Glutamatergic neuron (in vitro differentiated cells): ENCODE measurements at places on chromosomes 5 and 9. TPM values are rescaled to one million over a fixed set of nuclear protein-coding genes. Genes with fewer than 3 reads are reported as not detected.

Gene MARCHF11
- total RNA-seq = 1.5 TPM

GRCh38 chr5:135230251-135230925 lies 168.6 kb downstream of the MACROH2A1 start:
- no peak for DNase-seq
- peaks cover 2% of the 10 kb centered on the region for H3K4me1 ChIP-seq
- H3K4me3 ChIP-seq = no peak overlapping the region

DNA sequence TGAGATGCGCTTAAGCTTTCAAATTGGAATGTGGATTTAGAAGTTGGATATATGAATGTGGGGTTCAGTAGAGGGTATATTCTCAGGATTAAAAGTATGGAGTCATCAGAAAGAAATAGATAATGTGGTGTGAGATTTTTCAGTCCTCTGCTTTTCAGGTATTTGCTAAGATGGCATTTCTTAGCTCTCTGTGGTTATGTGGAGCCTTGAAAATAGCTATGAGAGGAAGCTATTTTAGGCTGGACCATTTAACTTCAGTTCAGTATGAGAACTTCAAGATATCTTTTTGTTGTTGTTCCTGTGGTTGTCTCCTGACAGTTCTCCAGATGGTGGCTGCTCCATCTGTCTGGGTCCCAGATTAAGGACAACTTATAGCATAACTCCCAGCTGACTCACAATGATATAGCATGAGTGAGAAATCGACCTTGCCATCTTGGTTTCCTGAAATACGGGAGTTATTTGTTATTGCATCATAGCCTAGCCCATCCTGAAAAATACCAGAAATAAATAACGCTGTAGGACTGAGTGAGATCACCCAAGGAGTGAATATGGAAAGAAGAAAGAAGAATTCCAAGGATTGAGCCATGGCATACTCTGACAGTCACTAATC lies 461.5 kb downstream of the ANXA1 start:
- DNase-seq = no peak
- H3K27me3 ChIP-seq = peaks cover 1% of the 10 kb centered on the region
- H3K27ac ChIP-seq = no peak overlapping the region
- H3K36me3 ChIP-seq = no peaks in the 10 kb centered on the region

Gene CTXN3
- not detected for total RNA-seq

GRCh38 chr9:16611983-16612382 lies 258.5 kb downstream of the BNC2 start:
- no peaks in the 10 kb centered on the region for H3K36me3 ChIP-seq
- H3K27ac ChIP-seq = no peak overlapping the region
- peaks cover 29% of the 10 kb centered on the region for H3K4me1 ChIP-seq
- no peak for DNase-seq
